ENCODE measurements at places on chromosomes 5 and 9.
A peak's percentile ranks its signal among the peaks of the same experiment; 100 is the strongest.

GRCh38 chr5:105639511-105639910, 2031.2 kb downstream of the EFNA5 start:
- no peak for DNase-seq

DNA sequence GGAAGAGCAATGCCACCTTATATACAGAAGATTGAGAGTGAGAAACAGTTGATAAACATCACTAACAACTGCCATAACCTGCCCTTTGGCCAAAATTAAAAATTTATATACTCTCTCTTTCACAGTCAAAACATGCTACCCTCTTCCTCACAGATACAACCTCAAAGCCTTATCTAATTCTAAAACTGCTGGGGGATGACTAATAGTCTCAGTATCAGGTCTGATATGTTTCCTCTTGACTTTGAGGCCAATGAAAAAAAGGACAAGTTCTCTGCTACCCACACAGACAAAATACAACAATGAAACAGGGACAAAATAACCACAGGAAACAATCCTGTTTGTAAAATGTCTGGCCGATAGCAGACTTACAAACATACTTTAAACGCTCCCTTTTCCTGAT, 485.6 kb upstream of the NUDT12 start:
- no peak for DNase-seq

DNA sequence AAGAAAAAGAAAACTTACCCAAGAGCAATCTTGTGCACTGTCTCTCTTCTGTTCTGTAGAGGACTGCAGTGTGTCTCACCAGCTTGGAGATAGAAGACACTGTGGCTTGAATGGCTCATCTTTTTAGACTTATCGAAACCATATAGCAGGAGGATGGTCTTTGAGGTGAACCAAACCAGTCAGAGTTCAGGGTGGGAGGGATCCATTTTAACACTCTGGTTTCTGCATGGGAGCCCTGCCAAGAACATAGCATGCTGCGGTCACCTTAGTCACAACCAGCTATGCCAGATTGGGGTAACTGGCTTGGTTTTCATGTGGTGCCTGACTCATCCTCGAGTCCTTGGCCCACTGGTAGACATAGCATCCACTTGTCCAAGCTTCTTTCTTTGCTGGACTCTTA, 135.1 kb downstream of the PAPPA start:
- DNase-seq: no peak

DNA sequence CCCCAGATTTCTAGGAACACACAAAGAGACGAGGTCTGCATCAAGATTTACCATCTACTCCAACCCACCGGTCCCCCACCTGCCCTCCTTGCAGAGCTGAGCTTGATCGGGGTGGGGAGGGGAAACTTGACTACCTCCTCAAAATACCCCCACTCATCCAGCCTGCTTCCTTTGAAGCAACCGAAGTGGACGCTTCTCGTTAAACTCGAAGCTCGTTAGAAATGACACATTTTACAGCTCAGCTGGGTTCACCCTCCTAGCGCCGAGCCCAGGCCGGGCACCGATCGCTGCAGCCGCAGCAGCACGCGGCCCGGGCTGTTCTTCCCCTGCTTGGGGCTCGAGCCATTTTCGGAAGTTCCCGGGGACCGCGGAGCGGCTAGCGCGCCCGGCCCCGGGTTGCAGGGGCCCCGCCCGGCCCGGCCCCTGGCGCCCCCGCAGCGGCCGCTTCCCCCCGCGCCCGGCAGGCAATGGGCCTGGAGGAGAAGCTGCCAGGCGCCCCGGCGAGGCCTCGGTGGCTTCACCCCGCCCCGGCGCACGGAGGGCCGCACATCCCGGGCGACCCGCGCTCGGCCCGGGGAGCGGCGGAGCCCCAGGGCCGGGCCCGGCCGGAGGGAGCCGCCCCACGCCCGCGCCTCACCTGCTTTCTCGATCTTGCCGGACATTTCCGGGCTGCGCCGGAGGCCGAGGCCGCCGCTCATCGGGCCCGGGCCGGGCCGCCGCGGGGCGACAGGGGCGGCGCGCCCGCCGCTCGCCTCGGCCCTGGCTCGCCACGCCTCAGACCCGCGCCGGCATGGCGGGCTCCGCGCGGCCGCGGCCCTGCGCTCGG, 530 bp downstream of the RAPGEF1 start:
- DNase-seq: no peak

GRCh38 chr9:15211160-15211814, 95.7 kb downstream of the TTC39B start:
- peak; percentile 19 for DNase-seq

DNA sequence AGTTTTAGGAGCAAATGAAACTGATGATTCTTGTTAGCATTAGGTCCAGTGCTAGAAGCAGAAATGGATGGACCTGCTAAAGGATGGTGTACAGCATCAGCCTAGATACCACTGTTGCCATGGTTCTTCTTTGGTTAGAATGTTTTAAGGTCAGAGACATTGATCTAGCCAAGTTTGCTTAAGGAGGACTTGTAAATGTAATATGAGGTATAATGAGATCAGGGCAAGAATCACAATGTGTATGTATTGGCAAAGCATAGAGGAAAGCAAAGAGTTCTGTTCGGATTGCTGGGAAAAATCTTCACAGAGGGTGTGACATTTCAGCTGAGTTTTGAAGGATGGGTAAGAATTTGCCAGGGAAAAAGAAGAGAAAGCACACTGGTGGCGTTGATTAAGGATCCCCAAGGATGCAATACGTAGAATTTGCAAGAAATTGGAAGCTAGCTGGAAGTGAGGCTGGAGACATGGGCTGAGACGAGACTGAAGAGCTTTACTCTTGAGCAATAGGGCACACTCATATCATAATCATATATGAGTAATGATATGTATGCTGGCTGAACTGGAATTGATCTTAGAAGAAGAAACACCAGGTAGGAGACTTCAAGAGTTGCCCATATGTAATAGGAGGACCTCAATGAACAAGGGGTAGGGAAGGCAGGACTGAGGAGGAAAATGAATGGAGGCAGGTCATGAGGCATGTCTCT, 102.0 kb downstream of the ZNF462 start:
- DNase-seq: no peak

DNA sequence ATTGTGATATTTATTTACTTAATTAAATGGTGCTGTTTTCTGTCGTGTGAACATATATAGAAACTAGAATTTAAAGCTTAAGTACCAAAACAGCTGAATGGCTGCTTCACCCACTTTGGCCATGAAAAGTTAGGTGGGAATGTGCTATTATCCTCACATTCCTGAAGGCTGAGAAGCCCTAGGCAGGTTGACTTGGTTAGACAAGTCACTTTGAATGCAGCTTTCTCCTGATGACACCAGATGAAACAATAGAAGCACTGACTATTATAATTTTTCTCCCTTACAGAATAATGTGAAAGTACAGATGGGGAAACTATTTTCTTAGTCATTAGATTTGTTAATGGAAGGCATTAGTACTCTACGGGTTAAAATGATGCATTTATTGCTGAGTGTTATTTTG, 65.1 kb upstream of the C5orf46 start:
- DNase-seq: no peak

DNA sequence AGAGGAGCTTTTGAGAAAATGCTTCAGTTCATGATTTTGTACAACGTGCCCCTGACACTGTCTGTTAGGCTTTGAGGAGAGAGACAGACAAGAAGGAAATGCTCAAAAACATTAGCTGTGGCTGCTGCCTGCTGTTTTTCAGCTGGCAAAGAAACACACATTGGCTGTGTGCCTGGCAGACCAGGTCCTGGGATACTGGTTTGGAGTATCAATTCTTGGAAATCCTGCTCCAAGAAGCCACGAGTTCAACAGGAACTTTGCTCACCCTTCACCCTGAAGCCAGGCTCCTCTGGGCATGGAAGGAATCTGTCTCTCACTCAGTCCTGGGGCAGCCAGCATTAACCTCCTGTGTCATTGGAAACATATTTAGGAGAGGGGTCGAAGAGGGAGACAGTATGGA, 245.5 kb downstream of the AUH start:
- DNase-seq: no peak

DNA sequence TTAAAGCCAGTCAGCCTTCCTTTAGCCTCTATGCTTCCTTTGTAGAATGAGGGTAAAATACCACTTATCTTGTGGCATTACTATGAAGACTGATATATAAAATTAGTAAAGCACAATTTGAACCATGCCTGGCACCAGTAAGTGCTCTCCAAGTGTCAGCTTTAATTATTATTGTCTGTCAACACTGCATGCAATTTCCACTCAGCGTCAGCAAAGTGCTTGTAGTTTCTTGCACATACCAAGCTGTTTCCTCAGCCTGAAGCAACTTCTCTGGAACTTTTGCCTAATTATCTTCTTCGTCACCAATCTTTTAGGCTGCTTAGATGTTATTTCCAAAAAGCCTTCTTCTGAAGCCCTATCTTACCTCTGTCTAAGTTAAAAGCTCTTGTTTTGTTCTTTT, 177.3 kb downstream of the CDC42SE2 start:
- DNase-seq: no peak

GRCh38 chr5:143229426-143229895, 174.0 kb downstream of the NR3C1 start:
- DNase-seq: no peak

GRCh38 chr9:109843641-109844040, 63.6 kb downstream of the PALM2AKAP2 start:
- no peak for DNase-seq

- no peak for DNase-seq
Measured at GRCh38 chr5:126471247-126471646, 48.0 kb downstream of the GRAMD2B start.

DNA sequence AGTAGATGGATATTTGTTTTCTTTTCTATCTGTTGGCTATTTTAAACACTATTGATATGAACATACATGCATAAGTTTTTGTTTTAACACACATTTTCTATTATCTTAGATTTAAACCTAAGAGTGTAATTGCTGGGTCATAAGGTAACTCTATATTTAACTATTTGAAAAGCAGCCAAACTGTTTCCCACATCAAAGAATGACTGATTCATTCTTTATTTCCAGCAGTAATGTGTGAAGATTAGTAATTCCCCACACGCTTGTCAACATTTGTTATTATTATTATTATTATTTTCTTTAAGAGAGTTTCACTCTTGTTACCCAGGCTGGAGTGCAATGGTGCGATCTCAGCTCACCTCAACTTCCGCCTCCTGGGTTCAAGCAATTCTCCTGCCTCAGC, 1495.8 kb downstream of the EFNA5 start:
- no peak for DNase-seq

GRCh38 chr5:80577707-80578106, 7.6 kb upstream of the ANKRD34B start:
- no peak for DNase-seq

GRCh38 chr9:20650750-20651299, 28.5 kb upstream of the MLLT3 start:
- DNase-seq: no peak

DNA sequence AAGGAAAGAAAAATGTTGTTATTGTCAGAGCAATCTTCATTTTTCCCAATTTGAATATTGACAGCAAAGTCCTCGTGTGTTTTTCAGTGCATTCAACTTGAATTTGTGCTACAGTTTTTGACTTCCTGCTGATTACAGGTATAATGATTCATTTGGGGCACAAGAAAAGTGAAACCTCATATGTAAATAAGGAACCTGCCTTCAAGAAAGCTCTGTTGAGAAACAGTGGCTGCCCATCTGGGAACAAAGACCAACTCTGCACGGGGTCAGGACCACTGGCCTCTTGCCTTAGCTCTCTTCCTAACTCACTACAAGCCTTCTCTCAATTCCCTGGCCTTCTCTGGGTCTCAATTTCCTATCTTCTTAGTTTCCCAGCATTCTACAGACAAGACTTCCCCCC, 21.0 kb downstream of the TIMD4 start:
- no peak for DNase-seq

GRCh38 chr5:103674251-103674650, 111.7 kb upstream of the NUDT12 start:
- DNase-seq: no peak

GRCh38 chr5:135353952-135354721, 44.9 kb downstream of the MACROH2A1 start:
- DNase-seq: no peak

GRCh38 chr5:23506329-23507236, 826 bp upstream of the PRDM9 start:
- no peak for DNase-seq

GRCh38 chr5:5381310-5381913, 41.1 kb upstream of the ICE1 start:
- no peak for DNase-seq

DNA sequence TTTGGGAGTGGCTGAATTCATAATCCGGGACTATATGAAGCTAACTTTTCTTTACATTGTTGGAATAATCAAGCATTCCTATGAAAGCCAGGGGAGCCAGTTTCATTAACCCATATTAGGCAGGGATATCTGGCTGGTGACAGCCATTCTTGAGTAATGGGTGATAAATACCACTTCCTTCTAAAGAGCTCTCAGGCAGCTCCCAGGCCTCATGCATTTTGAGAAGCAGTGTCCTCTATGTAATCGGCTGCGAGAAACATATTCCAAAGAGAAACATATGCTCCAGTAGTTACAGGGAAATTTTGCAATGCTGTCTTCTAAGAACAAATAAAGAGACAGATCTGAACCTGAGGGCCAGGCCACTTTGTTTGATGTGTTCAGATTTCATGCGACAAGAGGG, 83.1 kb downstream of the MSX2 start:
- no peak for DNase-seq

- no peak for DNase-seq
Measured at GRCh38 chr5:32504989-32505596, 60.6 kb upstream of the ZFR start.

- no peak for DNase-seq
Measured at GRCh38 chr5:134242146-134242545, 16.3 kb upstream of the PPP2CA start.

- no peak for DNase-seq
Measured at GRCh38 chr5:132387640-132388117, 18.2 kb downstream of the SLC22A5 start.

DNA sequence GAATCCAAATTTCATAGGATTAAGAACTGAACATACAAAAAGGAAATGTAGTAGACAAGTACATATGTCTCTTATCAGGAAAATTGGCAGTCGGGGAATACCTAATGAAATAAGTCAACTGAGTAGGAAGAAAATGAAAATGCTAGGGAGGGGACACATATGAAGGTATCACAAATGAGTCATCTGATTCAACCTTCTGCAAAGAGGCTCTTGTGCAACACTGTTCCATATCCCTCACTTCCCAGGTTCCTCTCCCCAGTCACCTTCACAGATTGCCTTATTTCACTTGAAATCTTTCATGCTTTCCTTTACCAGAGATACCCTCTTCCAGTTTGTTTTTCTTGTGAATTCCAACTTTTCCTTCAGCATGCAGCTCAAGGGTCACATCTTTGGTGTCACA, 139.0 kb downstream of the RFX3 start:
- no peak for DNase-seq

DNA sequence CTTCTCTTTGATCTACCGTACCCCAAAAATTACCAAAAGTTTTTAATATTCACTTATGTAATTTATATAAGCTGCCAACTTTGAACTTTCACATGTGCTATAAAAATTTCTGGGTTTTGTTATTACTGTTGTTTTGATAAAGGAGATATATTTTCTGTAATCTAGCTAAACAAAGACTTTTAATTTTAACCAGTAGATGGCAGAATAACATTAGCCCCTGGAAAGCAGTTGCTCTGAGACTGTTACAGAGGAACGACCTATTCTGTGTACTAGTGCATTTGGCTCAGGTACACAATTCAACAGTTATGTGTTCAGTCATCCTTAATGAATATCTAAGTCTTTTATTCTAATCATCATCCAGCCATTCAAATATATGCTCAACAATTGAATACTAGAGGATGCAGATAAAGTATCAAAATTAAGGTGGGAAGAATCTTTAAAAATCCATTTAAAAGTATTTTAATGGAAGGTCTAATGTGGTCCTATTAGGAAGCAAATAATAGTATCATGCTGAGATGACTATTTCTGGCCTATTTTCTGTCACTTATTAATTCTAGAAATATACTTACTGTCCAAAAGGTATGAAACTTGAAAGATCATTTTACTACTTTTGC, 8.6 kb downstream of the KLHL9 start:
- DNase-seq: no peak

GRCh38 chr9:127586096-127586495, 26.0 kb upstream of the STXBP1 start:
- no peak for DNase-seq
